ENCODE measurements at places on chromosomes 3 and 15.

GRCh38 chr3:165181556-165181955 lies 14.6 kb downstream of the SLITRK3 start:
- no peak for DNase-seq

- DNase-seq = no peak
Observed at GRCh38 chr3:111517801-111518200, 24.2 kb upstream of the CD96 start.

DNA sequence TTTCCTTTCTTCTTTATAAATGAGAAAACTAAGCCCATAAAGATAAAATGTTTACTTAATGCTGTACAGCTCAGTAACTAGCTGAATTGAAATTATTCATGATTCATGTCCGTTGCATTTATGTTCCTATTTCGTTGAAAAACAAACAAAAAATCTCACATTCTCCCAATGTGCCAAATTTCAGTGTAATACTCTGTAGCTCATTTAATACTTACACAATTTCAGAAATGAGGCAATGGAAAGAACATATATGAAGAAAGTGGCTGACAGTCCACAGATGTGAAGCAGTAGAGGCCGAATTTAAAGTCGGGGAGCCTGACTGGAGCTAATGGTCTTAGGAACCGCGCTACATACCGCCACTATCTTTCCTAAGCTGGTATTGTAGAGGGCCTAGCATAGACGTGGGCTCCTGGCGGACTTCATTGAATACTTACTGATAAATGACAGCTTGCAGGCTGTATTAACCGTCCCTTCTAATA lies 651 bp downstream of the PLSCR2 start:
- DNase-seq = no peak

DNA sequence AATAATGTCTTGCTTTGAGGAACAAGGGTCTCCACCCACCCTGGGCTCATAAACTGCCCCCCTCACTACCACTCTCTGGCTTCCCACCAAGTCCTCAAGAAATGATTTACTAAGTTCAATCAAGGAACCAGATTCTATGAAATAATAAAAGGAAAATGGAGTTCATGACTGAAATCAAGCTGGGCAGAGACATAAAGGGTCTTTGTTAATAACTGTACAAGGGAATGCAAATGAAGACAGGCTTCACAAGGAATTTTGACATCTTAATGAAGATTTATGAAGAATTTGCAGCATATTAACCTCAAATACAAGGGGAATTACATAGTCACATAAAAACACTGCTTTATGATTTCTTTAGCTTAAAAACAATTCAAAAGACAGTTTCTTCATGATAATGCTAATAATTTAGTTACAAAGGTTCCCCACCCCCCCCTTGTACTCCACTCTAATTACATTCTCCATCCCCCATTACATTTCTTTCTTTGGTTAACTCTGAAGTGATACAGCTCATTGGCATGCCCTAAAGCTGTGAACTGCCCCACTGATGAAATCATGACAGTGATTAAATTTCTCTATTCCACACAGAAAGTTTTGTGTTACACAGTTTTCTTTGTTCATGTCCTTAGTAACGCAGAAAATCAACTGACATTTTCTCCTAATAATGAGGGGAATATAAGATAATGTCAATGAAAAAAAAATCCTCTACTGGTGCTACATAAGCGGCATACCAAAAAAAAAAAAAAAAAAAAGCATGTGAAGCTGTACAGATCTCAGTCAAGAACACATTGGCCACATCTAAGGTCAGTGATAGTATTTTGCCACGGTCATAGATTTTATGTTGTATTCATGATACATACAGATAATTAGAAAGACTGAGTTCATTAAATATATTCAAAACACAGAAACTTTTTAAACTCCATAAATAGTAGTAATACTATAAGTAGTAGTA lies 54.4 kb downstream of the WWTR1 start:
- DNase-seq = no peak

DNA sequence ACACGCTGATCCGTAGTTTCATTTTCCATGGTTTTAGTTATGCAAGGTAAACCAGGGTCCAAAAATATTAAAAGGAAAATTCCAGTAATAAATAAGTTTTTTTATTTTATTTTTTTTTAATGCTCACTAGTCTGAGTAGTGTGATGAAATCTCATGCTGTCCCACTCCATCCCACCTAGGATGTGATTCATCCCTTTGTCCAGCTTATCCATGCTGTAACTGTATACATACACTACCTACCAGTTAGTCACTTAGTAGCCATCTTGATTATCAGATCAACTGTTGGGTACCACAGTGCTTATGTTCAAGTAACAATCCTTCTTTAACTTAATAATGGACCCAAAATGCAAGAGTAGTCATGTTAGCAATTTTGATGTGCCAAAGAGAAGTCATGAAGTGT lies 75.2 kb downstream of the ESYT3 start:
- no peak for DNase-seq

DNA sequence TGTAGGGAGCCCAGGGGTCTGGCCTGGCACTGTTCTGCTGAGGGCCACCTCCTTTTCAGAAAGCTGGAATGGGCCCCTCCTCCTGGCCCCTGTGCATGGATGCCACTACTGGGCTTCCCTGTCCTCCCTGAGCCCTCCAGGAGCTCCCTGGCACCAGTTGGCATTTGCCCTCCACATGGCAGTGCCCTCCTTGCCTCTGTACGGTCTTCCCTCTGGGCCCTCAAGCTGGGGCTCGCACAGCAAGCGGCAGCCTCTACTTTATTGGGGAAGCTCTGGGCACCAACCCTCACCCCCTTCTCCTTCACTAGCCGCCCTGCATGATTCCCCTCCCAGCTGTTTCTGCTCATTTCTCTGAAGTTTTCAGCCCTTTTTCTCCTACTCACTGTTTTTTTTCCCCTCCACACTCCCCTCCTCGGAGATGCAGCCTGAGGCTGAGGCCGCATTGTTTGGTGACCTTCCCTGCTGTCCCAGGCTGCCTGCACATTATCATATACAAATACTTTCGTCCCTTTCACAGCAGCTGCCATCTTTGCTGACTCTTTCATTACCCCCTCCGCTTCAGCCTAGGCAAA lies 127.3 kb downstream of the EEFSEC start:
- no peak for DNase-seq

- DNase-seq = no peak
Observed at GRCh38 chr3:135762188-135762856, 203.2 kb upstream of the PPP2R3A start.

DNA sequence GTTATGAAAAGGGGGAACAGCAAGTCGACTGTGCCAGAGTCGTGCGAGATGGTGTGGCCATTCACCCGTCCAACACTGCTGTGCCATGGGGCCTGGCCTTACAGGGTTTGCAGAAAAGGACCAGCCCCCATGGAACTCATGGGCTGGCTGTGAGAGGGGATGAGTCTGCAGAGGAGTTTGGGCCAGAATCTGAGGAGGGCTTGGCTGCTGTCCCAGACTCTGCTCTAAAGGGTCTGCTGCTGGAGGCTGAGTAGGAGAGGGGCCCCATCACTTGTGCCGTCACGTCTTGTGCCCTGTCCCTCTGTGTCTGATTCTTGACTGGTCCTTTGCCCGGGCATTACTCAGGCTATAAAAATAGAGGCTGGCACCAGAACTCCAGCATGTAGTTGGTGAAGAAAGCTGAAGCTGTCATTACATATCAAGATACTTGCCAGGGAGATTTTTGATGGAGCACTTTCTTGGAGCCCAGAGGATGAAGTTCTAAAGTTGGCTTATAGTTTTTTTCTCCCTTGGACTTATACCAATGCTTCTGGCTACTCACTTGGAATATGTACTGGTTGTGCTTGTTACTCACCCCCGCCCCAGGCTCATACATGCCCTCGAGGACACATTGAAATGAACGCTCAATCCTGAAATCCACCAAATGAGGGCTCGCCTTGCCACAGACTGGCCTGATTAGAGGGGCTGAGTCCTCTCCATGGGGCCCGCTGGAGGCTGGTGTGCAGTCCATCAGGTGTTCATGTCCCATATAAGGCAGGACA lies 10.2 kb downstream of the PXYLP1 start:
- DNase-seq = no peak

GRCh38 chr3:16978234-16978920 lies 93.6 kb downstream of the PLCL2 start:
- DNase-seq = no peak

GRCh38 chr15:81270781-81271491 lies 53.0 kb downstream of the STARD5 start:
- no peak for DNase-seq

GRCh38 chr3:173659972-173660371 lies 262.4 kb downstream of the NLGN1 start:
- DNase-seq = no peak

DNA sequence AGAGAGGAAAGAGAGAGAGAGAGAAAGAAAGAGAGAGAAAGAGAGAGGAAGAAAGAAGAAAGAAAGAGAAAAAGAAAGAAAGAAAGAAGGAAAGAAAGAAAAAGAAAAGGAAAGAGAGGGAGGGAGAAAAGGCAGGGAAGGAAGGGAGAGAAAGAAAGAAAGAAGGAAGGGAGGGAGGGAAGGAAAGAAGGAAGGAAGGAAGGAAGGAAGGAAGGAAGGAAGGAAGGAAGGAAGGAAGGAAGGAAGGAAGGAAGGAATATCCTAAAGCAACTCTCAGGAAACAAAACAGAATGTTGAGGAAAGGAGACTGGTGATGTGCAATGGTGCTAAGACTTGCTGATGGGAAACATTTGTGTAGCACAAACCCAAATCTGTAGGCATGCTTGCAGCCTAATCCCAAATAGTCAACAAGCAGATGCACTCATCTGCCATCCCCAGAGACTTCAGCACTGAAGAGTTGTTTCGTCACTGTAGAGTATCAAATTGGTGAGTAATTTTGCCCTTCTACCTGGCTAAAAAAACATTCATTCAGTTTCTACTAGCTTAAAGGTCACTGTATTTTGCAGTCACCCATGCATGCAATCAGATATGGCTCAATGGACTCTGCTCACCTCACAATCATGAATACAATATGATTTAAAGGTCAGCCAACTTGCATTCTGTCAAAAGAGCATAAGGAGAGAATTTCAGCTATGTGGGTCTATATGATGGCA lies 480.3 kb downstream of the FGF12 start:
- DNase-seq = no peak

GRCh38 chr3:77489216-77489615 lies 449.3 kb downstream of the ROBO2 start:
- DNase-seq = no peak

GRCh38 chr3:194905696-194906095 lies 220.0 kb downstream of the FAM43A start:
- no peak for DNase-seq

- DNase-seq = no peak
Observed at GRCh38 chr15:74383695-74384565, 16.5 kb upstream of the CYP11A1 start.

- no peak for DNase-seq
Observed at GRCh38 chr3:155130001-155130400, 49.9 kb downstream of the MME start.

DNA sequence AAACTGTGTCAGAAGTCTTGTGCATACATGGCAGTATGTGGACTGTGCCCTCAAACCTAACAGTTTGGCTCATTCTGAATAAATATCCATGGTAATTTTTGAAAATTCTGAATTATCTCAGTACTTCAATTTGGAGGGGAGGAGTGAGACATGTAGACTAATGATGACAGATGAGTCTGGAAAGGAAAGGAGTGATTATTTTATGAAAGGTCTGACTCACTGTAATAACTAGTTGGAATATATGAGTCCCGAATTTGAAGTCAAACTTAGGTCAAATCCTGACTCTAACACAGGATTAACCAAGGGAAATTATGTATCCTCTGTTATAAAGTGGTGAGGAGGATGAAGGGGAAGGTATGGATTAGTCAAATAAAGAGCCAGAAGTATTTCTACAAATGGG lies 38.6 kb downstream of the SUCNR1 start:
- no peak for DNase-seq

DNA sequence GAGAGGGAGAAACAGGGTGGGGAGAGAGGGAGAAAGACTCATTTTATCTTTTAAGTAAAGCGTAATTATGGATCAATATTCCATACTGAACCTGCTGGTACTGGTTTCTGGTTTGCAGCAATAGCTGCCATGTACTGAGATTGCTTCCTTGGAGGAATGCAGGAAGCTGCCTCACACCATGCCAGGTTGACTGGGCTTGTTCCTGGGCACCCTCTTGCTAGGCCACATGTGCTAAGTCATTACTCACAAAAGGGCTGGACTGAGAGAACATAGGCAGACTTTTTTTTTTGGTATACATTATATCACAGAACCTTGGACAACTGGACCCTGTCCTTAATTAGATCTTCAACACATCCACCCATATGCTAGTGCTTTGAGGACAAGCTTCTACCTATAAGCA lies 193.4 kb downstream of the ZNF621 start:
- no peak for DNase-seq

DNA sequence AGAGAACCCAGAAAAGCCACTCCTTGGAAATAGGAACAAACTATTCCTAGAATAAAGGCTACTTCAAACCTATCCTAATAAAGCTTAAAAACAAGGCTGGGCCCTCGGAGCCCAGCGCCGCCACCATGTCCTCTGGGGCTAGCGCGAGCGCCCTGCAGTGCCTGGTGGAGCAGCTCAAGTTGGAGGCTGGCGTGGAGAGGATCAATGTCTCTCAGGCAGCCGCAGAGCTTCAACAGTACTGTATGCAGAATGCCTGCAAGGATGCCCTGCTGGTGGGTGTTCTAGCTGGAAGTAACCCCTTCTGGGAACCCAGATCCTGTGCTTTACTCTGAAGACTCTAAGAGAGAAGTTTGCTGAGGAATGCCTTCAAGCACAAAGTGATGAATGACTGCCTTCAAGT lies 63.2 kb downstream of the ADAM10 start:
- no peak for DNase-seq

DNA sequence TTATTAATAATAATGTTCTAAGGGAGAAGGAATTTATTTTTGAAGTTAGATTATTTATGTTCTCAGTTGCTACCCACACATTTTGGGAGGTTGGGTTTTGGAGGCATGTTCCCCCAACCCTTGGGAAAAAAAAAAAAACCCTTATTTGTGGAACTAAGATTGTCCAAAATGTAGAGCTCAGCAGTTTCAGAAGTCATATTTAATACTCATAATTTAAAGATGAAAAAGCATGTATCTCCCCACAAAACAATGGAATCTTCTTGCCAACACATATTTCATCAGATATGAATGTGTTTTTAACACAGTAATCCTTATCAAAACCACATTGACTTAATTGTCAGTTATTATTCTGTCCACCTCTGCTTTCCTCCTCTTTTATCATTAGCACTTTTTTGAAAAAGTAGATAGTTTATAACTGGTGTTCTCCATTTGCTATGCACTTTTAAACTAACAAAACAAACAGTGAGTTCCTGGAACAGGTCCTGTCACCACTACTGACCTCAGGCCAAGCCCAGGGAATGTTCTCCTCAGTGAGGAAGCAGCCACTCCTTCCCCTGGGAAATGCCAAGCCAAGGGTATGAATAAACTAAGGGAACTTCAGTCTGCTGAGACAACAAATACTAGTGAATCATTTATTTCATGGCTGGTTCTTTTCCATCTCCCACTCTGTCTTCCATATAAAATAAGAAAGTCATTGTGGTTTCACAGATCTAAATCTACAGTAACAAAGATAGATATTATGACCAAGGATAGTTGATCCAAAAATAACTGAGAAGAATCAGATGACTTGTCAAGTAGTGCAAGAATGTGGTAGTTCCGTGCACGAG lies 414.4 kb upstream of the ALCAM start:
- no peak for DNase-seq

GRCh38 chr3:191397771-191398170 lies 63.2 kb upstream of the PYDC2 start:
- no peak for DNase-seq

Data from stimulated activated CD4-positive, alpha-beta T cell treated with anti-CD3 and anti-CD28 coated beads, TNF-alpha, amount 100 ng/mL, for 24 hours (primary cell).